NCI-H2171 (cell line): ENCODE measurements at places on chromosomes 6 and 20.

GRCh38 chr6:14638435-14638905, 520.9 kb downstream of the CD83 start:
- no peak for DNase-seq

- DNase-seq, result no peak
Measured at GRCh38 chr6:149227796-149228195, 89.7 kb upstream of the TAB2 start.

GRCh38 chr6:1028723-1029122, 283.2 kb upstream of the FOXQ1 start:
- no peak for DNase-seq

GRCh38 chr20:53492212-53492611, 101.4 kb downstream of the ZNF217 start:
- DNase-seq, result no peak

DNA sequence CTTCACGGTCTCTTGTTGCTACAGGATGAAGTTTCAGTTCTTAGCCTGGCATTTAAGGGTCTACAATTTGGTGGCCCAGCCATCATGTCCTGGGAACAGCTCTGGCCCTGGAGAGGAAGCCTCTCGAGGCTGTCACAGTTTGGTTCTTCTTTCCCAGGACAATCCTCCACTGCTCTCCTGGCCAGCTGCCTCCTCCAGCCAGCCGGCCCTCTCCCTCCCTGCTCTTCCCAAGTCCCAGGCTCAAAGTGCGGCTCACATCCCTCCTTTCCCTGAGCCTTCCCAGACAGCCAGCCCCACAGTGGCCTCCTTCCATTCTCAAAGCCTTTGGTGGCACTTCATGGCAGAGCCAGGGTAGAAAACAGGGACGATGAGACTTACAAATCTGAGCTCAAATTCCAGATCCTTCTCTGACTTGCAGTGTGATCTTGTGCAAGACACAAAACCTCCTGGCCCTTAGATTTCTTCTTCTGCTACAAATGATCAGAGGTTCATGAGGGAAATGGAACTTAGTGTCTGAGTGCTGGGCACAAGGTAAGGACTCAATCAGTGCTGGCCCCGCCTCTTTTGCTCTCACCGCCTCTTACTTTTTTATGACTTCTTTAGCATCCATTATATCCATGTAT, 223.8 kb upstream of the ECI2 start:
- DNase-seq, result no peak

- no peak for DNase-seq
Measured at GRCh38 chr6:75748003-75748742, 866 bp upstream of the MYO6 start.

GRCh38 chr6:136086686-136087085, 163.4 kb downstream of the MTFR2 start:
- no peak for DNase-seq

- DNase-seq, result no peak
Measured at GRCh38 chr6:169452117-169452868, 198.6 kb upstream of the THBS2 start.

DNA sequence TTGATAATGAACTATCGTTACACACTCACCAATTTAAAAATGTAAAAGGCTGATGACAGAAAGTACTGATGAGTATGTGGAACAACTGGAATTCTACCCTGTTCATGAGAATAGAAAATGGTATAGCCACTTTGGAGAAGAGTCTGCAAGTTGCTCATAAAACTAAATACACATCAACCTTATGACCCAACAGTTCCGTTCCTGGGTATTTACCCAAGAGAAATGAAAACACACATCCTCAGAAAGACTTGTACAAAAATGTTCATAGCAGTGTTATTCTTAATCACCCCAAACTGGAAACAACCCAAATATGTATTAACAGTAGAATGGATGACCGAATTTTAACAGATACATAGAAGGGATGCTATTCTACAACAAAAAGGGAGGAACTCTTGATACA, 145.7 kb upstream of the LRFN2 start:
- DNase-seq, result no peak

- no peak for DNase-seq
Measured at GRCh38 chr6:50935442-50935841, 116.8 kb downstream of the TFAP2B start.

DNA sequence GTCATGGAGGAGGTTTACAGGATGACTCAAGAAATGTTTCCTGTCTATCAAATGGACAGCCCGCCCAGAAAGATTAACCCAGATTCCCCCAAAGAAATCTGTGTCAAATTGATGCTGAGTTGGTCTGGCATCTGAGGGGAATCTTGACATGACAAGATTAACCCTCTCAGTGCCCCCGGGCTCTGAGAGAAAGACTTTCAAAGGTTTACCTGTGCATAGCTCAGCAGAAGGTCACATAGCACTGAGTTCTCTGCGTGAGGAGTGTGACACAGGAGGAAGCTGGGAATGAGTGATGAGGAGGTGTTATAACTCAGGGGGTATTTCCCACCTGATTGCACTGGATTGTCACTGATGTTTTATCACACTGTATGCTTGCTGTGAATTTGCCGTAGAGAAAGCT, 601.2 kb downstream of the DHX35 start:
- no peak for DNase-seq

DNA sequence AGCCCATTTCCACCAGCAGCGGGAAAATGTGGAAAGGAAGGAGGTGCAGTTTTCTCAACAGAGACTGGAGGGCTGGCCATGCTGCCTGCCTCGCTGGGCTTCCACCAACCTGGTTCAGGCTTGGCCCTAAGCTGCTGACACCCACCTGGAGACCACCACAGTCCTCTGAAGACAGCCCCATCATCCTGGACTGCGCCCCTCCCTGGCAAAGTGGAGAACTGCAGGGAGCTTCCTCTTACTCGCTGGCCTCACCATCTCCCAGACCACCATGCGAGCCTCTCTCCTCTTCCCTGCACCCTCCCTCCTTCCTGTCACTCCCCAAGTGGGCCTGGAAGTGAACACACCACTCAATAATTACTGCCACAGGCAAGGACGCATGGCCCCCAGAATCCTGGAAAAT, 71.5 kb downstream of the PSMG4 start:
- no peak for DNase-seq

GRCh38 chr20:12055161-12055560, 137.5 kb downstream of the BTBD3 start:
- DNase-seq, result no peak

- DNase-seq, result no peak
Measured at GRCh38 chr6:98846021-98846380, 11.6 kb downstream of the POU3F2 start.
